ENCODE measurements at places on chromosomes 3 and 15.
A peak's percentile ranks its signal among the peaks of the same experiment; 100 is the strongest.

DNA sequence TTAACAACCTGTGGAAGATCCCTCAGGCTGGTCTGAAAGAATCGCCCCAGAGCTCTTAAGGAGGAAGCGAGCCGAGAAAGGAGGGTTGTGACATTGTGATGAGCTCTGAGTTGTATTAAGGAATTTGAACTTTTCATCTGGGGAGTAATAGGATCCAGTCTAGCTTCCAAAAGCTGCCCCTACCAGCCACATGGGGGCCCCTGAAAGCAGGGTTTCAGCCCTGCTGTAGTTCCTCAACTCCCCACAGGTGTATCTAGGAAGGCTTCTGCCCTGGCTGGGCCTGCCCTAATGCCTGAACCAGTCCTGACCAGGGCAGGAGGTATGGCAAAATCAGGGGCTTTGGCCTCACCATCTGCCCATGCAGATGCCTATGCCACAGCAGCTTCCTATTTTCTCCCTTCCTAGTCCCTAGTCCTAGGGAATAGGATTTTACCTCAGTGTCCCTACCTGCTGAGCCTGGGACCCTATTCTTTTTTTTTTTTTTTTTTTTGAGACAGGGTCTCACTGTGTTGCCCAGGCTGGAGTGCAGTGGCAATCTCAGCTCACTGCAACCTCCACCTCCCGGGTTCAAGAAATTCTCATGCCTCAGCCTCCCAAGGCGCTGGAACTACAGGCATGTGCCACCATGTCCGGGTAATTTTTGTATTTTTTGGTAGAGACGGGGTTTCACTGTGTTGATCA lies 5.0 kb upstream of the AP3S2 start:
- DNase-seq: peak; percentile 74

GRCh38 chr3:138600100-138600745 lies 6.2 kb upstream of the CEP70 start:
- DNase-seq: no peak

- DNase-seq: no peak
Measured at GRCh38 chr3:171129827-171130226, 103.3 kb upstream of the SLC2A2 start.

- DNase-seq: no peak
Measured at GRCh38 chr3:97954228-97954827, 17.9 kb downstream of the RIOX2 start.

GRCh38 chr15:48603922-48604321 lies 41.6 kb downstream of the FBN1 start:
- no peak for DNase-seq

DNA sequence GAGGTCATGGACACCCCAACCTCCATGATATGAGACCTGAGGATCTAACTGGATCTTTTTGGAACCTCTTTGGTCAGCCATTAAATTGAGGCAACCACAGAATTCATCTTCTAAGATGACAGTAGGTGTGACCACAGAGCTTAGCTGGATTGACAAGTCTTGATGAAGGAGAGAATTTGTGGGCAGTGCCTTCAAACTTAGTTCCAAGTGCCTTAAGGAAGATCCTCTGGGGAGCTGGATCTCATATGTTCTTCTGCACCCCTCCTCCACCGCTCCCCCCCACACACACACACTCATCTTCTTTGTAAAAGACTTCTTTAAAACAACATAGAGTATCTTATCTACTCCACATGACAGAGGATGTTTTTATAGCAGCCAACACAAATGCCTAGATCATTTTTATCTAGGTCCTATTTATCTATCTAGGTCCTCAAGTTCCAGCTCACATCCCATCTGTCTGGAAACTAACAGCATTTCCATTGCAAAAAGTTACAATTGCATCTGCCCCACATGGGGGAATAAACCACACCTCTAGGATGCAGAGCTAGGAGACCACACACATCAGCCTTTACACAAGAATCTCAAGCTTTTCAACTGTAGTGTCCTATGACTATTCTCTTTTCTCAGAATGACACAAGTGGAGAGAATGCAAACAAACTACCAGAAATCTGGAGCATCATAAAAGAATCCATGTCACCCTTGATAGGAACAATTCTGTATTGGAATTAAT lies 37.4 kb downstream of the WWTR1 start:
- DNase-seq: no peak

GRCh38 chr3:64518496-64518895 lies 169.3 kb downstream of the ADAMTS9 start:
- no peak for DNase-seq

DNA sequence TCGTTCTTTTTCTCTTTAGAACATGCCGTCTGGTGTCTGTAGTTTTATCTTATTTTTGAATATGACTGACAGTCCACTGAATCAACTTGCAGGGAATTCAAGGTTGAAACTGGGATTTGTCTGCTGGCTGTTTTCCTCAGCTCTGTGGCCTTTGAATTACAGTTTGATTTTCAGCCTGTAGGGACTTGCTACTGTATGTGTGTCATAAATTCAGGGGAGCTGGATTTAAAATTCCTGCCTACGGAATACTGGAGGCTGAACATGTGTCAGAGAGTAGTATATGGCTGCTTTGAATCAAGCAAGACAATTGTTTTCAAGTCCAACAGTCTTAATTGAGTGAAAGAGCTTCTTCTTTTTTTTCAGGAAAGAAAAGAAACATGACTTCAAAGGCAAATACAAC lies 33.9 kb downstream of the RARB start:
- DNase-seq: no peak

DNA sequence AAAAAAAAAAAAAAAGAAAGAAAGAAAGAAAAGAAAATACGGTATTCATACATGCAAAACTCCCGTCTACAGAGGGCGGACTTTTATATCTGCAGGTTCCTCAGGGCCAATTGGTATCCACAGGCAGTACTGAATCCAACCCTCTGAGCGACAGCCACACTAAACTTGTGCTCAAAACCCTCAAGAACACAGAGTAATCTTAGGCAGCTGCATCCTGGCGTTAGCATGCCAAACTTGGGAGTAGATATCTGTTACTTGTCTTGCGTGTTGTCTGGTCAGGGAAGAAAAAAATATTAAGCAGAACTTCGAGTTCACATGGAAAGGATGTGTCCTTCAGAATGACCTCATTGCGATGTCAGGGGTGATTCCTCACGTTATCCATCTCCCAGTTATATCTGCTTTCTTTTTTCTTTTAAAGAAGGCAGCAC lies 12.8 kb downstream of the SNAP23 start:
- DNase-seq: no peak

GRCh38 chr3:179772297-179772696 lies 119.5 kb downstream of the USP13 start:
- DNase-seq: no peak

- DNase-seq: no peak
Measured at GRCh38 chr3:38837358-38837757, 21.3 kb upstream of the SCN10A start.

DNA sequence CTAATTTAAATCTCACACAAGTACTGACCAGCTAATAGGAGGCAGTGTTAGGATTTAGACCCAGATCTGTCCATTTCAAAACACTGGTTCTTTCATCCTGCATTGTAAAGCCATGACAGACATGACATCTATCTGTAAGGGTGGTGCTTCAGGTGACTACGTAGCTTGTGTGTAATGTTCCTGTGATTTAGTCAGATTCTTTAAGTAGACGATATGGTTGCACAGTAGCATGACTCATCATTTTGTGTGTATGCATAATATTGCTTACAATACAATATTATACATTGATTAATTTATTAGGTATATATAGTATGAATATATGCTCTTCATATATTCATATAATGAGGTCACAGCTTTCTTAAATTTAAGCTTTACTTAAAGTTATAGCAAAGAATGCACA lies 628.5 kb downstream of the GRM7 start:
- DNase-seq: no peak

- DNase-seq: no peak
Measured at GRCh38 chr3:48915296-48915695, 3.3 kb upstream of the ARIH2 start.

GRCh38 chr3:55724821-55725220 lies 237.7 kb upstream of the WNT5A start:
- no peak for DNase-seq

DNA sequence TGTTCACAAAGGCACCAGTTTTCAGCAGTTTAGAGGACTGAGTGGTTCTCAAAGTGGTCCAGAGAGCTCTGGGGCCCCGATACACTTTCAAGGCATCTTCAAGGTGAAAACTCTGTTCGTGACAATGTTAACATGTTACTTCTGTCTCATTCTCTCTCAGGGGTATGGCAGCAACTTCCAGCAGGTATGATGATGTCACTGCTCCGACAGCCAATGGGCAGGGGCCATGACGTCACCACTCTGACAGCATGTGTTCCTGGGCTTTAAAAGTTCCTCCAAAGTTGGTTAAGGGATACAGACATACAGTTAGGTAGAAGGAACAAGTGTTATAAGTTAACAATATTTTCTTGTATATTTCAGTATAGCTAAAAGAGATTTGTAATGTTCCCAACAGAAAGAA lies 87.9 kb downstream of the KLF15 start:
- DNase-seq: no peak

- no peak for DNase-seq
Measured at GRCh38 chr3:158261371-158261991, 151.6 kb downstream of the RSRC1 start.

DNA sequence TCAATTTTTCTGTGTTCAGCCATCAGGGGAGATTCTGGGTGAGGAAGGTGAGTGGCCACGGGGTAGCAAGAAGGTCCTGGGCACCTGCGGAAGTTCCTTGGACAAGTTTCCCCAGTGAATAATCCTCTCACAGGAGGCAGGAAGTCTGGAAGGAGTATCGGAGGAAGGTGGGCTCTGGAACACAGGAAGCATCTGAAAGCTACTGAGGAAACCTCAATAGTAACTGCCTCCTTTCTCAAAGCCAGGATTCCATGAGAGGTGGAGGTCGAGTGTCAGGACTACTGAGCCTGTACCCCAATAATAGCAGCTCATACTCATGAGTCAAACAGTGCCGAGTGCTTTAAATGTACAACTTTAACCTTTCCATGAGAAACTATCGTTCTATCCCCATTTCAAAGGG lies 110.9 kb downstream of the OXNAD1 start:
- DNase-seq: no peak

DNA sequence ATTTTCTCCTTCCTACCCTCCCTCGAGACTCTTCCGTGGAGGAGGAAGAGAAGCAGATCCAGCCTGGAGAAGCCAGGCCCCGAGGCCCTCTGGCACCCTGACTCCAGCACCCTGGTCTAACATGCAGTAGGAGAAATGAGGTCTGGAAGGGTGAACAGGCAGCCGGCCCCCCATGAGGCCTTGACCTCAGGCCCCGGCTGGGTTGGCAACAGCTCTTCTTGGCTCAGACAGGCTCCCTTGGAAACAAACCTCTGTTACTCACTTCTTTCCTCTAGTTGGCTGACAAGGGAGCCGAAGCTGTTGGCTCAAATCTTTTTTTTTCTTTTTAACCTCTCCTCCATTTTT lies 73.4 kb downstream of the CPN2 start:
- DNase-seq: no peak

DNA sequence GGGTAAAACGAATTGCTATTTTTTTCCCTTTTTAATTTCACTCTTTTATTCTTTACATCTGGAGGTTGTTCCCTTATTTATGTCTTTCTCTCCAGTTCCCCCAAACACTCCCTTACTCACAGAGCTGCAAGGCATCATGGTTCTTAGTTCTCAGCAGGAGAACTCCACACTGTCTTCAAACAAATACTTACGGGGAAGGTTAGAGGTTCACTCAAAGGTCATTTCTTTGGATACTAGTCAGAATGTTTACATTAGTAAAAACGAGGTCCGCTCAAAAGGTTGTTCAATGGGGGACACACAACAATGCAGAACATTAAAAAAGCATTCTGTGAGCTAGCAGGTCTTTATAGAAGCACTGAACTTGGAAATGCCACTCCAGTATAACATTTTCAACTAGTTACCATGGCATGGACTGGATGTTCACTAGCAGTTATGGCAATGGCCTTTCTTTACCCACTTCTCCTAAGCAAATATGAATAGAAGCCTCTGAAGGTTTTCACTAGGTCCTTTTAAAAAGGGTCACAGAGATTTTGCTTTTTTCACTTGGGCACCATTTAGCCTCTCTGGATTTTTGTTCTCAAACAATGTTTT lies 201.7 kb downstream of the MEIS2 start:
- no peak for DNase-seq

- DNase-seq: no peak
Measured at GRCh38 chr3:24043168-24043567, 98.1 kb downstream of the NR1D2 start.

- DNase-seq: no peak
Measured at GRCh38 chr15:96261575-96262034, 68.9 kb upstream of the NR2F2 start.

GRCh38 chr3:23219552-23219951 lies 16.4 kb downstream of the UBE2E2 start:
- no peak for DNase-seq

DNA sequence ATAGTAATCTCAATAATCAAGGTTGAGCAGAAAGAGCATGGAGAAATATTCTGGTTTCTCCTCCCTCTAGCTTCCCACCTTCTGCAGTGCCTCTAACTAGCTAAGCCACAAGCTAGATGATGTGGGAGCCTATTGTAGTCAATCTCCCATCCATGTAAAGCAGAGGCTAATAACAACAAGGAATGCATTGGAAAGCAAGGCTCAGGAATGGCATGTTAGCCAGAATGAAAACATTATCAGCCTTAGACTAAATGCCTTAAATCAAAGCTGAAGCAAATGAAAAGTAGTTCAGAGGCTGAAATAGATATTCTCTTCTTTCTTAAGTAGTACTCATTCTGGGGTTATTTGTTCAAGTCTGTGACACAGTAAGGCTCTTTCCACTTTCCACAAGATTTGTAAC lies 350.3 kb upstream of the DPPA4 start:
- no peak for DNase-seq
